ENCODE measurements at places on chromosomes 12 and 14.

GRCh38 chr12:25052914-25053211, 104.0 kb upstream of the BCAT1 start:
- no peak for DNase-seq

DNA sequence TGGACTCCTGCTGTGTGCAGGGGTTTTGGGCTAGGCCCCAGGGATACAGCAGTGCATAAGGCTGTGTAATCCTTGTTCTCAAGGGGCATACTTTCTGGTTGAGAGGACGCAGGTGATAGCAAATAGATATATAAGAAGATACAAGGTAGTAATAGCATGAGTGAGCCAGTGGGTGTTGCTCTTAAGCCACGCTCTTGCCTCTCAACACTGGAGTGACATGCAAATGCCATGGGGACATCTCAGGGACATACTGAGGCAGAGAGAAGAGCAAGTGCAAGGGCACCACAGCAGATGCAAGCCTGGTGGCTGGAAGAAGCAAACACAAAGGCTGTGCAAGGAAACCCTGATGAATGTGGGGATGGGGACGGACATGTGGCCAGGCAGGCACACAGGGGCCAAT, 223.3 kb downstream of the CHST11 start:
- peak; percentile 15 for DNase-seq

DNA sequence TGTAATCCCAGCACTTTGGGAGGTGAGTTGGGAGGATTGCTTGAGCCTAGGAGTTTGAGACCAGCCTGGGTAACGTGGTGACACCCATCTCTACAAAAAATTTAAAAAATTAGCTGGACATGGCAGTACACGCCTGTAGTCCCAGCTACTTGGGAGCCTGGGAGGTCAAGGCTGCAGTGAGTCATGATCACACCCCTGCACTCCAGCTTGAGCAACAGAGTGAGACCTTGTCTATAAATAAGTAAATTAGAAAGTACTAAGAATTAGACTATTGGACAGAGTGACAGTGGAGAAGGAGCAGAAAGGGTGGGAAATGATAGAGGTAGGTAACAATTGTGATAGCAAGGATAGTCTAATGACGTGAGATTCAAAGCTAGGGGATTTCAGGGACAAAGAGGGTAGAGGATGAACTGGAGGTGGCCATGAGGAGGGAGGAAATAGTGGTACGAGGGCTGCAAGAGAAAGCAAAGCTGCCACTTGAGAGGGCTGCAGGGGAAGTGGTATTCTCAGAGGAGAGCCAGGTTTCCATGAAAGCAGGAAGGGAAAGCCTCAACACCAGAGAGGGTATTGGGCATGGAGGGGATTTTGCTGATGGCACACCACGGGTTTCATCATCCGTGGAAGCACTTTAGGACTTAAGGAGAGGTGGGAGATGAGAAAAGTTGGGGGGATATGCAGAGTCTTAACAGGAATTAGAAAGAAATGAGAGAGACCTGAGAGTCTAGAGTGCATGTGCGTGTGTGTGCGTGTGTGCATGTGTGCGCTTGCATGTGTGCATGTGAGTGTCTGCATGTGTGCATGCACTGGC, 85.6 kb downstream of the SYNE2 start:
- no peak for DNase-seq

DNA sequence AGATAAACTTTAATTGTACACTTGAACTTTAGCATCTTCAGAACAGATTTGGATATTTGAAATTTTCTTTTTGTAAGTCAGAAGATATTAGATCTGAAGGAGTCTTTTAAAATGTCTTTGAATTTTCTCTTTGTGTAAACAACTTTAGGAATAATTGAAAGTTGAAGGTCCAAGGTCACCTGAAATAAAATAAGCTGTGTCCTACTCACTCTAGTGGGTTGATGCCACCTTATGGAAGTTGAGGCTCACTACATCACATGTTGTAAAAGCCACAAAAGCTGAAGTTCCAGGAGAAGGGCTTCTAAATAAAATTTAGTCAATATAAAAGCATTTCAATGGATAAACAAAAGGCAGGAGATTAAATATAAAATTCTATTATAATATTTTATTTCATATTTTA, 122.0 kb upstream of the ATXN7L3B start:
- DNase-seq: no peak

DNA sequence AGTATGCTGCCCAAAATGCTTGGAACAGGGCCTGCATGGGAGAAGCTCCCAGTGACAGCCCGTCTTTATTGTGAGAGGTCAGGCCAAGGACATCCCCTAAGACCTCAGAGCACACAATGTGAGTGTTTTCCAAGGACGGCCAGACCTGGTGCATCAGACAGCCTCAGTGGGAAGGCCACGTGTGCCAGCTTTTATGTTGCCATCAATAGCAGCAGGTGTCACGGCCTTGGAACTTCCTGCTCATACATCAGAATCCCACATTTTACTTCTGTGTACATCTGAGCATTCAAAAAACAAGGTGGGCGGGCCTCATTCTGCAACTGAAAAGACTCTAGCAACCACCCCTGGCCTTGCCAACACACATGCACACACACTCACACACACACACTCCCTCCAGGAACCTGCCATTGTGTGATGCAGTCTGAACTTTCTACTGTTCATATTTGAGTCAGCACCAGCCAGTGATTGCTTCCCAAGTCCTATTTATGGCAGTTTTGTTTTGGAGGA, 753.1 kb upstream of the TBX3 start:
- no peak for DNase-seq

- no peak for DNase-seq
These were observed 897 bp downstream of the SUDS3 start for GRCh38 chr12:118377021-118377883.

DNA sequence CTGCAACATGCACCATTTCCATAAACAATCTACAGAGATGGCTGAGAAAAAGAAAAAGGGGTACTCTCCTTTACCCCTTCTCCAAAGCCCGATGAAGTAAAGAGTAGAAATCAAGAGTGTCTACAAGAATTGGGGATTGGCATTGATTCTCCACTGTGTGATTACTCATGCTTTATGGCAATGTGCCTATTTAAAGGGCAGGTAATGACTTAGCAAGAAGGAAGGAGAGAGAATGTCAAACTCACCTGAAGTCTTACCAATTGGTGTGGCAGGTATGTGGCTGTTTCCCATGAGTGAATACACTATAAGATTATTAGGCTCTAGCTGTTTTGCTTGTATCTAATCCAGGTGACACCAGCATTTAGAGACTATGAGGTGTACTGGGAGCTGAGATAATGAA, 275.3 kb downstream of the CCER1 start:
- DNase-seq: no peak

GRCh38 chr14:65243766-65244442, 141.6 kb upstream of the MAX start:
- no peak for DNase-seq

GRCh38 chr12:76595056-76595455, 35.5 kb upstream of the OSBPL8 start:
- DNase-seq: no peak
